NCI-H226 (cell line): ENCODE measurements at places on chromosomes 2 and 18.

GRCh38 chr18:26863921-26864497 is 1.5 kb downstream of the AQP4 start:
- DNase-seq, result no peak

DNA sequence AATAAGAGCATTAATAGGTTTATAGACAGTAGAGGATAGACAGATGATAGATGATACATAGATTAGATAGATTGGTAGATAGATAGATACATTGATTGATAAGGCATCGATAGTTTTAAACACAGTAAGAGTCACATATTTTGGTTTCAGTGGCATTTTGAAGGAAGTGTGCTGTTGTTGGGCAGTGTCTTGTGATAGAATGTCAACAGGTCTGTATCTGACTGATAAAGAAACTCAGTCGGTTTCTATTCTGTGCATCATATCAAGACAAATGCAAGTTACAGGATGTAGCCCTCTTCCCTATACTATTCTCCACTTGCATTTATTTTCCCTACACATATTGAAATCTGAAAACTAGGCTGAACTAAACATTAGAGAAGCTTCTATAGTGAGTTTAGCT is 1229.0 kb upstream of the ZEB2 start:
- DNase-seq, result no peak

DNA sequence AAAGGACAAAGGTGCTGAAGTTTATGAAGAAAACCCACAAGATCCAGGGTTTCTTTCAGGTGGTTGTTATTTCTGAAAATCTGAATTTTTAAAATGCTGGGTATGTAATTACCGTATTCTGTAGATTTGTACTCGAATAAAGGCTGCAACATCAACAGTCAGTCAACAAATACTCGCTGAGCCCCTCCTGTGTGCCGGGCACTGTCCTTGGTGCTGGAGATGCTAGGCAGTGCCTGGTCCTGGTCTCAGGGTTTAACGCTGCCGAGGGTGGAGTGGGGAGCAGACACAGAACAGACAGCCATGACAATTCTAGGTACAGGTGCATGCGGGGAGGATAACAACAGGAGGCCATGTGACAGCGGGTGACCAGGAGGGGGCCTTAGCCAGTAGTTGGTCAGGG is 27.2 kb upstream of the PDIA6 start:
- no peak for DNase-seq

- DNase-seq, result peak; percentile 58
These were observed 103.4 kb upstream of the MSH2 start for GRCh38 chr2:47299555-47299954.

DNA sequence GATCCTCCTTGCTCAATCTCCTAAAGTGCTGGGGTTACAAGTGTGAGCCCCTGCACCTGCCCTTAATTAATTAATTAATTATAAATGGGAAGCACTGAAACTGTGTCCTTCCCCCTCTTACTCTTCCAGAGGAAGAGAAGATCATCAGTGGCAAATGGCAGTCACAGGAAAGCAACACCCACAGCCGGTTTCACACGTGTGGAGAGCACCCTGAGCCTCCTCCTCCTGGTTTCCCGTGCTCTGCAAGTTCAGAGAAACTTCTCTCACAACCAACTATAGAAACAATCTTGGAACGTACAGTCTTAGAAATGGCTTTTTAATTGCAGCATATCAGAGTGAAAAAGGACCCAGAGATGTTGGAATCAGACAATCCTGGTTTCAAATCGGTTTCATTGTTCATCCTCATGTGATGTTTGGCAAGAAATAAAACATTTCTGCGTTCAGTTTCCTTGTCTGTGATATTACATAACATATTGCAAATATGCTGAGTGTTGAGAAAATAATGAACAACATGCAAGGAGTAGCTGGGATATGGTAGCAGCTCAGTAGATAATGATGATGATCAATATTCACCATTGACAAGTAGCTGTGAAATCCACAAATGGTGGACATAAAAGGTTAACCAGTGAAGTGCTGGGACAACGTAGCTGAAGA is 141.0 kb upstream of the KCTD1 start:
- DNase-seq, result no peak

DNA sequence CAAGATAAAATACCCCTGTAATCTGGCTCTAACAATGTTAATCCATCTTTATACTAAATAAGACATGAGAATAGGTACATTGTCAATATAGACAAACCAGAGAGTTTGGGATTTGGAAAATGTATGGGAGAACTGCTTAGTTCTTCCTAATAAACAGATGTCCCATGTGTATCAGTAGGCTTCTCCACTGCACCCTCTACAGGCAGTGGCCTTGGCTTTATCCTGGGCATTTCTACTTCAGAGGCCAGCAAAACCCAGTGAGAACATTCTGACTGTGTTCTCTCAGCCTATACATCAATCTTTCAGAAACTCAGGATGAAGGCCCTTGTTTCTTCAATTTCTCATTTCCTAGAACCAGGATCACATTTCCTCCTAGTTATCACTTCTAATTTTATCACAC is 1167.5 kb upstream of the ACVR2A start:
- no peak for DNase-seq

DNA sequence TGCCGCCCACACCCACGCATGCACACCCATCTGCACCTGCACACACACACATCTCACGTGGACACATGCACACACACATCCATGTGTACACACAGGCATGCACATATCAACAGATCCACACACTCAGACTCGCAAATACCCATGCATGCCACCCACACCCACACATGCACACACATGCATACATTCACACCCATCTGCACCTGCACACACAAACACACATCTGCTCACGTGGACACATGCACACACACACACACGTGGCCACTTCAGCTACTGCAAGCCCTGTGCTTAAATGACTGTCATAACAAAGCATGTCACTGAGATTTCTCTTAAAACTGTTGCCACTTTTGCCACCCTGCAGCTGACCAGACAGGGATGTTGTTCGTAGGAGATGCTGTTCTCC is 186.6 kb downstream of the SNTG2 start:
- DNase-seq, result no peak

- DNase-seq, result no peak
These were observed 84.0 kb upstream of the DSEL start for GRCh38 chr18:67600181-67601180.

GRCh38 chr2:164706522-164706921 is 85.2 kb upstream of the GRB14 start:
- DNase-seq, result peak; percentile 60

- peak; percentile 51 for DNase-seq
These were observed 13.6 kb downstream of the TWSG1 start for GRCh38 chr18:9348079-9348671.

DNA sequence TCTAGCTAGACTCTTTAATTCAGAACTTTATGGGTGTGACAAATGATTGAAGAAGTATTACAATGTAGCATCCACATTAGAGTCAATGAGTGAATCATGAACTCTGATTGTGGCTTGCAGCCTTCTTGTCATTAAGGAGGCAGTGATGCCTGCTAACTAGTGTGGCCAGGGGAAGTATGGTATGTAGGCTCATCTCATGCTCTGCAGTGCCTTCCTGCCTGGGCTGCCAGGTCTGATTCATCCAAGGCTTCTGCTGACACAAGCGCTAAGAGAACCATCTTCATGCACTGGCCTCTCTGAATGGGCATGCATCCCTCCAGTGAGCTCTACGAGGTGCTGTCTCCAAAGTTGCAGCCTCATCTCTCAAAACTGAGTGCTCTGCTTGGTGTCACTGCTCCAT is 144.3 kb downstream of the MTCL1 start:
- no peak for DNase-seq

DNA sequence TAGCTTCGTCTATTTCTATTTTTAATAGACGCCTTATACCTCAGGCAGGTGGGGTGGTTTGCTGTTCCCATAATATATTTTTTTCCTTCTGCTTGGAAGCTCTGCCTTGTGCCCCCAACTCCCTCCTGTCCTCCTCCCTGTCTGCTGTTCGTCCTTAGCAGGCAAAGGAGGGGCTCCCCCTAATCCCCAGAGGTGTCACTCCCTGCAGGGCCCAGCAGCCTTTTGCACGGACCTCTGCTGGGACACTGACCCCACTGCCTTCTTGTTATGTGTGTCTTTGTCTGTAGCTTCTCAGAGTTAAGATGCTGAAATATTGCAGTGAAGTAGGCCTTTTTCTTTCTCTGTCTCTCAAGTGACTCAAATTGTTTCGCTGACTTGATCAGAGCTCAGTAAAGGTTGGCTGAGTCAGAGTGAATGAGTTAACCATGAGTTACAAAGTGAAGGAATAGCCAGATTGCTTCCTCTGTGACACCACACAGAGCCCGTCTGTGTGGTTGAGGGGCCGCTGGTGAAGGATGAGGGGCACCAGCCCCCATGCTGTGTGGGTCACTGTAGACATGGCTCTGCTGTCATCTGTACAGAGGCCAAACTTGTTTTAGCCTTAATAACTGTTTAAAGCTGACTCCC is 47.7 kb downstream of the PRKCE start:
- no peak for DNase-seq

GRCh38 chr2:72361521-72361920 is 213.9 kb upstream of the CYP26B1 start:
- no peak for DNase-seq

GRCh38 chr2:68052717-68053422 is 9.9 kb downstream of the C1D start:
- no peak for DNase-seq

DNA sequence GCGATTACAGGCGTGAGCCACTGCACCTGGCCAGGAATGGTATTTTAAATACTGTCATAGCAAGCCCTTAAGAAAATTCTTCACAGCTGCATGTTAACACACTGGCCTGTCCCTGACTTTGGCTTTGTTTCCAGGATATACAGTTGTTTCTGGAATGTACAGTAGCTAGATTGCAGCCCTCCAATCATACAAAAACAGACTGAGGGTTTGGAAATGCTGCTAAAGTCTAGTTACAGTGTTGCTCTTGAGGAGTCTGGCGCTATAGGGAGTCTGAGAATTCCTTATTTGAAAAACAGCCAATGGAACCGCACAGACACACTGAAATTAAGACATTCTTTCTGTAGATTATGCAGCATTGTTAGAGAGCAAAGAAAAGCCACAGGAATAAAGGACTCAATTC is 37.7 kb downstream of the STON1 start:
- no peak for DNase-seq

- DNase-seq, result no peak
These were observed 181.3 kb downstream of the ALPK2 start for GRCh38 chr18:58447402-58448095.

- DNase-seq, result peak; percentile 78
These were observed 807.0 kb downstream of the SLC4A3 start for GRCh38 chr2:220434385-220434784.

GRCh38 chr2:111057045-111057444 is 63.7 kb upstream of the BCL2L11 start:
- no peak for DNase-seq

DNA sequence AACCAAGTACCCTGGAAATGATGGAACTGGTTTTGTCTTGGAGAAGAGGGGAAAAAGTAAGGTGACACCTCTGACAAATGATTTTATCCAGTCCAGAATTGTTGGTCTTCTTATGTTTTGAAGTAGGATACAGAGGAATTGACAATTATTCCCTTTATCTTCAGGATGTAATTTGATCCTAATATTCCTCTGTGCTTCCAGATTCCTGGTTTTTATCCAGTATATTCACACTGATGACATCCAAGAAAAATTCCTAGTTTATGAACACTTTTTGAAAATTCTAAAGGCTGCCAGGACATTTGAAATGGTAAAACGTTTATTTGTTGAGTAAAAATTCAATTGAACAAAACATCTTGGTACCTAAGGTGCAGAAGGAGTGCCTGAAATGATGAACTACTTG is 22.2 kb upstream of the ETAA1 start:
- DNase-seq, result no peak

DNA sequence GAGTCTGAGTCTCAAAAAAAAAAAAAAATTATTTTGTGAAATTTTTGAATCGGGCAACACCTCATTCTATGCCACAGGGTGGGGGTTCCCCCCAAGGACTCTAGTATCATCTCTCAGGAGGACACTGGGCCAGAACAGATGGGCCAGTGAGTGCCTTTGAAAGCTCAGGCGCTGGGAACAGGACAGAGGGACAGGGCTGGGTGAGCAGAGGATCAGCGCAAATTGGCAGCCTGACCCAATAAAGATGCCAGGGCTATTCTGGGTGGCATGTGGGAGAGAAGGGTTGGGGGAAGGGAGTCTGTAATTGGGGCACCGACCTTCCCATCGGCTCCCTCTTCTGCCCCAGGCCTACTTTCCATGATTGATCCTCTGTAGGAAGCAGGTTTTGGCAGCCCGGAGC is 44.0 kb downstream of the KIF3C start:
- DNase-seq, result no peak

- DNase-seq, result no peak
These were observed 285.0 kb upstream of the PARD3B start for GRCh38 chr2:204260162-204260877.

- no peak for DNase-seq
These were observed 245.2 kb upstream of the STON1 start for GRCh38 chr2:48284621-48285212.

DNA sequence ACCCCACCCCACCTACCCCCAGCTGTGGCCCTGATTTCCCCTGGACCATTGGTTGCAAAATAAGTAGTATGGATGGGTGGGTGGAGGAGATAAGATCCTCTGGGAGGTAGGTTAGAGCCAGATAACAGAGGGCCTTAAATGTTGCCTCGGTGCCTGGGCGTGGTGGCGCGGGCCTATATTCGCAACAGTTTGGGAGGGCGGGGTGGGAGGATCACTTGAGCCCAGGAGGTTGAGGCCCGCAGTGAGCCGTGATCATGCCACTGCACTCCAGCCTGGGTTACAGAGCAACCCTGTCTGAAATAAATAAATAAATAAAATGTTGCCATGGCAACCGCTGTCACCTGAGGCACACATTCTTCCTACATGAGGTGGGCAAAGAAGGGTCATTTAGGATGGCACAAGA is 103.3 kb upstream of the GATA6 start:
- peak; percentile 24 for DNase-seq

DNA sequence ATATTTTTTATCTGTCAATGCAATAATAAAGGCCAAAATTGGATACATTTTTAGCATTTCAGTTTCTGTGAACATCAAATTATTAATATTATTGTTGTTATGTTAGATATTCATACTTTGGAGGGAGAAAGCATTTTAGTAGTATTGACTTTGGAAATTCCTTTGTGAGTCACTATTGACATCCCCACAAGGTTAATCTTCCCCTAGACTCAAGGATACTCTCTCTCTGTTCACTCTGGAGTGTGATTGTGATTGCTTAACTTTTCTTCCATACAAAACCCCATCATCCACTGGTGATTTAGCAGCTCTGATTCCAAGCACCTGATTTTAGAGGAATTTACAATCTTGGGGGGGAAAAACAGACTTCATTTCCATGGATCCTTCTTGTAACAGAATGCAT is 352.0 kb downstream of the THSD7B start:
- no peak for DNase-seq

DNA sequence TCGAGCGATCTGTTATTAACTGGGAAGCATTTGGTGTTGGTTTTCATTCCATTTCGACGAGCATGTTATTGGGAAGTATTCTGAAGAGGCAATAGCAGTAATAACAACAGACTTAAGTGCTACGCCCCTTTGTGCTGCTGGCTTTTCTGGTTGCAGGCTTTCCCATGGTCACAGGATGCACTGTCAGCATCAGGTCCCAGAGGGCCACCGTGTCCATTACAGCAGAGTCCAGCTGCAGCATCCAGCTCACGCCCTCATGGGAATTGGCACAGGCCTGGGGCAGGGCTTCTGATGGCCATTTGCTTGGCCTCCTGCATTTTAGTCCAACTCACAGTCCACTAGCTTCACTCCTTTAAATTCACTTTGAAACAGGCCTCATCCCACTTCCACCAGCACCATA is 44.4 kb downstream of the BCL2L11 start:
- no peak for DNase-seq

- no peak for DNase-seq
These were observed 409.5 kb upstream of the REG3G start for GRCh38 chr2:78615956-78616355.
